Lower leg skin (tissue), 4 donors: ENCODE measurements at places on chromosomes 6 and 20.

DNA sequence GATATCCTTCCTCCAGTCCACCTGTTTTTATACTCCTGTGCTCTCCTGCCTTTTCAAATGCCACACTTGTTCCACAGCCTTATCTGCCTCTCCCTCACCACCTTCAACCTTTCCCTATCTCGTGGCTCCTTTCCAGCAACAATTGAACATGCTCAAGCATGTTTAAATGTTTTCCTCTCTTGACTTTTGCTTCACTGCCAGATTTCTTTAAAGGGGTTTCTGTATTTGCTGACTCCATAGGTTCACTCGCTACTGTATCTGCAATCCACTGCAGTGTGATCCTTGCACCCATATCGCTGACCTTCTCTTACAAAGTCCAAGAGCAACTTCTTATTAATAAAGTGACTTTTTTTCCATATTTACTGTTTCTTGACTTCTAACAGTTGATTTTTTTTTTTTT, 11.2 kb upstream of the GMNN start:
- DNase-seq: no peak

DNA sequence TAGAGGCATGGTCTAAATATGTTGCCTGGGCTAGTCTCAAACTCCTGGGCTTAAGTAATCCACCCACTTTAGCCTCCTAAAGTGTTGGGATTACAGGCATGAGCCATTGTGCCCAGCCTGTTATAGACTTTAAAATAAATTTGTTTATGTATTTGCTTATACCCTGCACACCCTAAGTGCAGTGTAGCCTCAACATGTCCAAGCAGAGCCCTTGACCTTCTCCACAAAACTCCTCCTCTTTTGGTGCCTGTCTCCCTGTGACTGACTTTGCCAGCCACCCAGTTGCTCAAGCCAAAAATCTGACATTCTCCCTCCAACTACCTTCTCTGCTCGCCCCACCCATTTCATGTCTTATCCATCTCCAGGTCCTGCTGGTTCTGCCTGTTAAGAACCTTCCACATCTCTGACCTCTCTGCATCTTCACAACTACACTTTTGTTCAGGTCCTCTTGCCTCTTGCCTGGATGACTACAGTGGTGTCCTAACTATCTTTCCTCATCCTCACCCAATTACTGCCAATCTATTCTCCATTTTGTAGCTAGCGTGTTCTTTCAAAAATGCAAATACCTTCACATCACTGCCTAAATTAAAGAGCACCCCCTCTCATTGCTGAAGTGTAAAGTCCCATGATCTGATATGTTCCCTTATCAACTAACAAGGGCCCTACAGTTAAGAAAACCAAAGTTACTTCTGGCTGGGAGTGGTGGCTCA, 11.2 kb upstream of the KIFC1 start:
- DNase-seq: no peak

GRCh38 chr20:34024723-34025351, 31.1 kb downstream of the RALY start:
- peak; percentile 69 for DNase-seq

DNA sequence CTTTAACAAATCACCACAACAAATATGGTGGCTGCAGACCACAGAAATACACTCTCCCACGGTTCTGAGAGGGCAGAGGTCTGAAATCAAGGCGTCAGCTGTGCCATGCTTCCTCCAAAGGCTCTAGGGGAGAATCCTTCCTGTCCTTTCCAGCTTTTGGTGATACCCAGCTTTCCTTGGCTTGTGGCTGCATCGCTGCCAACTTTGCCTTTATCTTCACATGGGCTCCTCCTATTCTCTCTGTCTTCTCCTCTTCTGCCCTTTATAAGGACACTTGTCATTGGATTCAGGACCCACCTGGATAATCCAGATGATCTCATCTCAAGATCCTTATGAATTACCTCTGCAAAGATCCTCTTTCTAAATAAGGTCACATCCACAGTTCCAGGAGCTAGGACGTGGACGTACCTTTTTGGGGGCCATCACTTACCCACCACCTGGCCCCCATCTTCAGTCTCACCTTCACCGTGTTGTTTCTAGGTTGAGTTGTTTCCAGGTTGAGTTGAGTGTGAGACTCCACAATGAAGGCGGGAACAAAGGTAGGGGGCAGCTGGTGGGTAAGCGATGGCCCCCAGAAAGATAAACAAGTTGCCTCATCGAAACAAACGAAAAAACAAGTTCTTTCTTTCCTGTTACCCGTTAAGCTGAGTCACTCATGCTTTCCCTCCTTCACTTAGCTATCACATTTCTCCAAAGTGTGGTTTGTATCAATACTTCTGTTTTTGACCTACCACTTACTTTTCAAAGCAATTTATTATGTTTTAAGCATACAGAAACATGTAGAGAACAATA, 68.9 kb upstream of the SLC22A16 start:
- DNase-seq: no peak

- no peak for DNase-seq
These were observed 448.0 kb downstream of the TENT5A start for GRCh38 chr6:81304466-81304865.

DNA sequence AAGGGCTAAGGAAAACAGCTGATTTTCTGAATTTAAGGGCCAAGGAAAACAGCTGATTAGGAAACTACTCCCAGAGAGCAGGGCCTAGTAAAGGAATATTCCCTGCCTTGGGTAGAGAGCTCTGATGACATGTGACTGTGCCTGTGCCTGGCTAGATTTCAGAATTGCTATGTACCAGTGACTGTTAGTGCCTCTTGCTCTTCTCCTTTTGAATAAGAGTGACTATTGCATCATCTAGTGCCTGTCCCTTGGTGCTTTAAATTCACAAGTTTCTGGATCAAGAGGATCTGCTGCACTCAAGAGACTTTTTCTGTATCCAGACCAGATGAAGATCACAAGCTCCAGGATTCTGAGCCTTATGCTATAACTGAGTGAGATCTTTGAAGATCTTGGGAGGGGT, 332.9 kb downstream of the KIF16B start:
- DNase-seq: no peak

DNA sequence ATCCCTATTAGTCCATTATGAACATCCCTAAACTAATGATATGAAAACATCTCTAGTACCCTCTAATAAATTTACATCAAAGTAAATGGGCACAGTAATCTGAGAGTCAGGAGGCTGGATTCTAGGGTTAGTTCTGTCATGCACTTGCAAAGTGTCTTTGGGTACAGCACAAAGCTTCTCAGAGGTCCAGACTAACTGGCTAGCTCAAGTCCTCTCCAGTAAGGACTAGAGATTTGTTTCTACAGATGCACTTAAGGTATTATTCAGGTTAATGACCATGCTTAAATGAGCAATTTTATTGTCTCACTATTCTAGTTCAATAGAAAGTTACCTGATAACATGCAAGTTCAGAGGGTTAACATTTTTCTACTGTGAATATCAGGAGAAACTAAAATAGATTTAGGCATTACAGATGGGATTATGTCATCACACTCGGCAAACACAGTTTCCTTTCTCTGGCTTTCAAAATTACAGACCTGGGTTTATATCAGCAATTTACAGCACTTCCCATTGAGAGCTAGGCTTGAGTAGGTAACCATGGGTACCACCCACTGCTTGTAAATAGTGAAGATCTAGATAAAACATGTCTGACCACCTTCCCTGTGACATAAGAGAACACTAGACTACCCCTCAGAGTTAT, 402.9 kb upstream of the RUNX2 start:
- DNase-seq: no peak

DNA sequence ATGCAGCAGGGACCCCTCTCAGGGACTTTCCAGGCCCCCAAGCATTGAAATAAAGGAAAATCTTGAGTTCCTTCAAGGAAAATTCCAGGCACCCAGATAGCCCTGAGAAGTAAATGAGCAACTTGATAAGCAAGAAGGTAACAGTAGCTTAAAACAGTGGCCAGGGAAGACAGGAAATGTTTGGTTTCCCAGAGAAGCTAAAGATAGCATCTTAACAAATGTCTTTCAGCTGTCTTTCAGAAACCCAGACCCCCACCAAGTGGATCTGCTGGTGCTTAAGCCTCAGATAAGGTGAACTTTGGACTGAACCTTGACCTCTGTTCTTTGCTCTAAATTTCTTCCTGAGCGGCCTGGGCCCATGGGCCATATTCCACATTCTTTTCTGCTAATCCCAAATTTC, 117.8 kb upstream of the CST7 start:
- DNase-seq: no peak

DNA sequence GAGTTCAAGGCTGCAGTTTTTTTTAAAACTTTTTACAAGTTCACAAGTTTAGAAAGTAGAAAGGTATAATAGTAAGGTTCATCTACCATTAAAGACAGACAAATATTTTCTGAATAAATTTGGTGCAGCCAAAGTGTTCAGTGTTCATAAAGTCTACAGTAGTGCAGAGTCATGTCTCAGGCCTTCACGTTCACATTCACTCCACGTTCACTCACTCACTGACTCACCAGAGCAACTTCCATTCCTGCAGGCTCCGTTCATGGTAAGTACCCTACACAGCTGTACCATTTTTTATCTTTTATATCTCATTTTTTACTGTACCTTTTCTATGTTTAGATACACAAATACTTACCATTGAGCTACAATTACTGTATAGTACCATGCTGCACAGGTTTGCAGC, 67.6 kb downstream of the B4GALT5 start:
- no peak for DNase-seq

GRCh38 chr6:85865420-85866369, 223.0 kb upstream of the SYNCRIP start:
- no peak for DNase-seq

DNA sequence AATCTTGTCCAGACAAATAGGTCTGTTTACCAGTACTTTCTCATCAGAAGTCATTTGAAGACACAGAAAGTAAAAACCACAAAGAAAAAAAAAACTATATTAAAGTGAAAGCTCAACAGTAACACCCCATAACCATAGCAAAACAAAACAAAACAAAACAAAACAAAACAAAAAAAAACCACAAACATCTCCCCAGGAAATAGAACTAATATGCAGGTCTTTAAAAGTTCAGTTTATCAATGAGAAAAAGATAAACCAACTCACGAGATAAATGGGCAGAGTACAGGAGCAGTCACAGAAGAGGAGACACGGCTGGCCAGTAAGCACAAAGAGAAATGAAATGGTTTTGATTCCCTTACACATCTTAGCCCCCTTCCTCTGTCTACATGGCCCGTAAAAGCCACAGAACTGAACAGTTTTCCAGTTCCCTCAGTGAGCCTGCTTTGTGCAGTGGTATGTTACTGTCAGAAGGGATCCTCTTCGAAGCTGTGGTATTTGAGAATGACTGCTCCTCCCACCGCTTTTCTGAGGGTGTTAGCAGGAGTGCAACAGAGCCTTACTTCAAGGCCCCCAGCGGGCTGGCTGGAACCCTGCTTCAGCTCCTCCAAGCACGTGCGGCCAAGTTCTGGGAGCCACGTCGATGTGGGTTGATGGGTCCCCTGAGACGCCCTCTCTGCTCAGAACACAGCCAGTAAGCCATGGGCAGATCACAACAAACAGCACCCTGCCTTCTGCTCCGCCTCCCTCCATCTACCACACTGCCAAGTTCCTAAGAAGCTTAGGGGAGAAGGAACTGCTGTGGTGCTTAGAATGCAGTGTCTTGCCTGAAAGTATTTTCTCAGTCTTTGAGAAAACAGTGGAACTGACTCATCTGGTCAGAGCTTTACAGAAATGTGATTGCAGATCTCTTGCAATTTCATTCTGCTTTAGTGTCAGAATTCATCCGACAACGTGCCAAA, 14.0 kb downstream of the UST start:
- peak; percentile 91 for DNase-seq

- no peak for DNase-seq
These were observed 228.2 kb downstream of the RFPL4B start for GRCh38 chr6:112575309-112575834.

GRCh38 chr6:55433446-55434130, 106.3 kb downstream of the GFRAL start:
- no peak for DNase-seq

DNA sequence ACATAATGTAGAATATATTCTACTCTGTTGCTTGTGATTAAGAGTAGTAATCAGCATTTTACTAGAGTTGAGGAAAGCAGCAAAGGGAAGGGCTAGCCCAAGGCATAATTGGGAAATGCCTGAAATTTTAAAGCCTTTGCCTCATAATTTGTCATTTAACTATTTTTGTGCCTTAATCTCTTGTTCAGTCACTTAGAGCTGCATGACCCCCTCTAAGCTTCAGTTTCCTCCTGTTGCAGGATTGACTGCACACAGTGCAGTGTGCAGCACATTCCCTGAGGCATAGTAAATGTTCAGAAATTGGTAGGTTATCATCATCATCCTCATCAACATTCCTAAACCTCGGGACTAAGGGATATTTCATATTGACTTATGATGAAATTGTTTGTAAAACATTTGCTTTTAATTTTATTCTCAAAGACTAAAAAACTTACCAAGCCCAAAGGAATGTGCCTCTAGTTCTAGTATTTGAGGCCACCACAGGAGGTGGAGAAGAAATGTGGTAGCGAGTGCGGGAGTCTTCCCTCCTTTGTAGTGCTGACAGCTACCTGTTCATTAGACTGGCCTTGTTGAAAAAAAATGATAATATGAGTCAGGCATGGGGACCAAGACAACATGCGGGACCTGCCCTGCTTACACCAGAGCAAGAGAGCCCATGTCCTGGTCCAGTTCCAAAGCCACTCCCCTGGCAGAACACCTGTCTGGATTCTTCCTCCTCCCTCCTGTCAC, 14.8 kb upstream of the TENT5A start:
- DNase-seq: no peak
